Fibroblast of skin of right quadriceps (primary cell): ENCODE measurements at places on chromosomes 7 and 10.

- peak; percentile 63 for DNase-seq
Measured at GRCh38 chr7:45890902-45891461, 2.7 kb downstream of the IGFBP1 start.

- peak; percentile 85 for DNase-seq
Measured at GRCh38 chr10:122112625-122113160, 123.7 kb downstream of the TACC2 start.

- no peak for DNase-seq
Measured at GRCh38 chr7:99837649-99838361, 10.0 kb downstream of the CYP3A43 start.

DNA sequence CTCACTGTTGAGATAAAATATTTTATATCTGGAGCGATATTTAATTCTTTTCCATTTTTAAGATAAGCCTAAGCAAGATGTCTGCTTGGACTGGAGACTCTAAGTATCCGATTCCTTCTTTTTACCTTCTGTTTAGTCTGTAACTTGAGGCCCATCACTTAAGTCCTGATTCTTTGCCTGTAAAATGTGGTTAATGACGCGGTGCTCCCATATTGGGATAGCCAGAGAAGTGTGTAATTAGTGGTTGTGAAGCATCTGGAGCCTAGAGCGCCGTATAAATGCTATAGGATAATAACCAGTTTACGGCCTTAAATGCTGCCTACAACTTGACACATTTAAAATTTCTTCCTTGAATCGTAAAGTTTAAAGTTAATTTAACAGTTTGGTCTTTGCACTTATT is 132.9 kb downstream of the CHN2 start:
- no peak for DNase-seq

GRCh38 chr7:16755397-16755796 is 1.8 kb downstream of the TSPAN13 start:
- DNase-seq: peak; percentile 13

- no peak for DNase-seq
Measured at GRCh38 chr10:23917251-23917840, 291.6 kb upstream of the KIAA1217 start.

DNA sequence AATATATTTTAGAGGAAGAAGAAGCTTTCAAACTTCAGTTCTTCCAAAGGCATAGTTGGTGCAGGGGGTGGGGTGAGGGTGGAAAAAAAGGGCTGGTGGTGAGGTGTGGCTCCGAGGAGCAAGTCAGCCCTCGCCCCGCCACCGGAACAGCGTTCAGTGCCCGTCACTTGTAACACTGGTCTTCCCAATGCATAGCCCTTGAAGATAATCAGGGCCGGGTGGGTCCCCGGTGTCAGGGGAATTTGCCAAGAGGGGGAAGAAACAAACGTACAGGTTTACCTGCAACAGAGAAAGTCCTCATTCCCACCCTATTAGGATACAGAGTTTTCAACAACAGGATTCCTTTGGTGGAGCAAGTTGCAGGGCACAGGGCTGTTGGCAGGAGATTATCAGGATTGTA is 1.5 kb downstream of the SVOPL start:
- no peak for DNase-seq

DNA sequence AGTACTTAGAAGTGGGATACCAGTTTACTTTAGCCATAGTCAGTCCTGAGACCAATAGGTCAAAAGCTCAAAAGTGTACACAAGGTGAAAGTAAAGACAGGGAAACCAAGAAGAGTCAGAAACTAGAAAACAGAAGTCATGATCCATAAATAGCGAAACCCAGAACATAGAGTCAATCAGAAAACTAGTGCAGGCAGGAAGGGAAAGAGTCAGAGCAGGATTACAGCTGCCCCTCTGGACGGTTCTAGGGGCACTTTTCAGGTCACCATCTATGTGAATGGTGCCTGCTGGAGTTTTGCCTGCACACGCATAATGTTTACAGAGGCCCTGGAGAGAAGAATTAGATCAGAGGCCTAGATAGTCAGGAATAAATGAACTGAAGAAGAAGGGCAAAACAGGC is 22.4 kb upstream of the DMTF1 start:
- no peak for DNase-seq

DNA sequence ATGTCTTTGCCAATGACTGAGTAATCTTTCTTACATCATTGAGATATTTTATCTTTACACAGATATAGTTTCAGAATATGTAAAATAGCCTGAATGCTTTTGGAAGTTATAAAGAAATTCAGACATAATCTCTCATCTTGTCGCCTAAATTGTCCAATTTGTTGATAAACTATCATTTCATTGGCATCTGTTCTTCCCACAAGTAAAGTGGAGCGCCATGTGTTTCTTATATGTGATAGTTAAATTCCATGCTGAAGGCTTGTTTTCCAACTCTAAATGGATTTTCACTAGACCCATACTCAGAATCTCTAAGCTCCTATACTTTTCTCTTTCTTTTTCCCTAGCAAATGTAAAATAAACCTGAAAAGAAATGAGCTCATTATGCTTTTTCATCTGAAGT is 640.1 kb upstream of the MBL2 start:
- no peak for DNase-seq

DNA sequence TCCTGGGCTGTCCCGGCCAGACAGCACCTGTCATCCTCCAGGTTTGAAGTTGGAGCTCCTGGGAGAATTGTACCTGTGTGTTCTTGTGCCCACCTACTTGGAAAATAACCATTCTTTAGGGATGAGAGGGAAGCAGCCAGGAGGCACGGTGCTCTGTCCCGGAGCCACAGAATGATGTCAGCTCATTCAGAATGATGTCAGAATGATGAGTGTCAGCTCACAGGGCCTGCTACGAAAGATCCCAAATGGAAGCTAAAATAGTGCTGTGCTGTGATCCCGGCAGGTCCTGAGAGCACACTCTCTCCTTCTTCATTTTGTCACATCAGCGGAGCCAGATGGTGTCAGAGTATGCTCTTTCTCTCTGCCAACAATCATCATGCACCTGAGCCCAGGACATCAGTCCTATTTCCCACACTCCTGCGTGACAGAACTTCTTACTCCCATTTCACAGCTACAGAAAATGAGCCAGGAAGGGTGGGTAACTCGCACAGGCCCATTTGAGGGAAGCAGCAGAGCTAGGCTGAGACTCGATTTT is 8.3 kb downstream of the ABCA13 start:
- no peak for DNase-seq

- DNase-seq: peak; percentile 60
Measured at GRCh38 chr7:110775046-110775445, 315.9 kb upstream of the LRRN3 start.

DNA sequence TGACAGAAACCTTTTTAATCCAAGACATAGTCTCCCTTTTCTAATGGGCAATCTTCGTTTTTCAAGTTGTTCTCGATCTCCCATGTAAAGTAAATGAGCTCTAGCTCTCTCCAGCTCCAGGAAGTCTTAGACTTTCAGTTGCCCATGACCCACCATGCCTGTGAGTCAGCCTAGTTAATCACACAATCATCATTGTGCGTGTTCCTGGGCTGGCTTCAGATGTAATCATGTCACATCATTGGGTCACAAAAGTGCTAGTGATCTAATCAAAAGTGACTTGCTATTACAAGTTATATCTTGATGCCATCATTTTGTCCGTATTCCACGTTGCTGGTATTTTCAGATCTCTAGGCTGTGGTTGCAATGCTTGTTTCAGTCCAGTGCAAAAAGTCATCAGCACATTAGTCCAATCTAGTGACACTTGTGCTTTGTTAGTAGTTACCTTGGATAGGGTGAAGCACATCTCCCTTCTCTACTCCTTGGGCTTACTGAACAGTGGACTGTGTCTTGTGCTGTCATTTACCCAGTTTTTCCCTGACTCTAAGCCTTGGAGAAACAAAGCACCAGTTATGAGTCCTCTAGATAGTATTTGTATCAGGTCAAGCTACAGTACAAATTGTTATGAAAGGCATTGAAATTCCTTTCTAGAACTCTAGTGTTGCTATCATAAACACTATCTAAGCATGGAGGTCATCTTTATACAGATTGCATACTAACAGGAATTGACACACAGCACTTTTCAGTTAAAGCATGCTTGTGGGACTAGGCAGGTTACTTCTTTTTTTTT is 316.6 kb downstream of the GFRA1 start:
- DNase-seq: peak; percentile 31

- DNase-seq: no peak
Measured at GRCh38 chr10:5890452-5890915, 441 bp downstream of the FBH1 start.

GRCh38 chr10:112314822-112315474 is 31.7 kb downstream of the TECTB start:
- DNase-seq: peak; percentile 63

DNA sequence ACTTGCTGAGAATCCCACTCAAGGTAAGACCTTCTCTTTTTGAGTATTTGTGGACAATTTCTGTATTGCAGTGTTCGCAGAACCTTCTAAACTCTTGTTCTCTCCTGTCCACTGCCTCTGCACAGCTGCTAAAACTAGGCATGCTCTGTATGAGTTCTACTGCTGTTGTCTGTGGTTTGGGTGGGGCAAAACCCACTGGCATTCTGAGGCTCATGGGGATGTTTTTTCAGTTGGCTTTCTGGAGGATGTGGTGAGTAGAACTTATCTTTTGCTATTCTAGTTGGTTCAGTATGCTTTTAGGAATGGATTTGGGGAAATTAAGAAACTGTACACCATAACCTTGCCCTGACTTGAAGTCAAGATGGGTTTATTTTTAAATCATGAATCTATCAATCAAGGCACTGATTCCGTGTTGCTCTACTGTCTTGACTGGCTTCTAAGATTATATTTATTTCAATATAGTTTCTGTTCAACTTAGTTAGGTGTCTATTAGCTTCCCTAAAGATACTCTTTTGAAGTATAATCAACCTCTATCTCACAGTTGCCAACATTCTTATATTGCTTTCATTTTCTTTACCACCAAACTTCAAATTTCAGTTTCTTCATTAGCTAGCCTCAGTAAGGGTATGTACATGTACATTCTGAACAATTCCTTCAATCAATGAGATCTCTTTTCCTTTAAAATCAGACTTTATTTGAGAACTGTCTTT is 25.0 kb upstream of the C1GALT1 start:
- peak; percentile 51 for DNase-seq

DNA sequence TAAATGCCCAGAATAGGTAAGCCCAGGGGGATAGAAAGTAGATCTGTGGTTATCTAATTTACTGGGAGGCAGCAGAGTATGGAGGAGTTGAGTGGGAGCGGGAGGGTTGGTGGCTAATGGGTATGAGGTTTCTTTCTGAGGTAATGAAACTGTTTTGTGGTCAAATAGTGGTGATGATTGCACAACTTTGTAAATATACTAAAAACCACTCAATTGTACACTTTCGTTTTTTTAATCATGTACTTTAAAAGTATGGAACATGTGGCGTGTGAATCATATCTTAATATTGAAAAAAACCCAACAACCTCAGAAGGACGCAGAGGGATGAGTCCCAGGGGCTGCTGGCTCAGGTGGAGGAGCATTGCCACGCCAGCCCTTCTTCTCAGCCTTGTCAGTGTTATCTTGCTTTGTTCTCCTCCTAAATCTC is 118.1 kb downstream of the WDR11 start:
- peak; percentile 58 for DNase-seq

- no peak for DNase-seq
Measured at GRCh38 chr7:17206349-17206905, 92.0 kb upstream of the AHR start.

DNA sequence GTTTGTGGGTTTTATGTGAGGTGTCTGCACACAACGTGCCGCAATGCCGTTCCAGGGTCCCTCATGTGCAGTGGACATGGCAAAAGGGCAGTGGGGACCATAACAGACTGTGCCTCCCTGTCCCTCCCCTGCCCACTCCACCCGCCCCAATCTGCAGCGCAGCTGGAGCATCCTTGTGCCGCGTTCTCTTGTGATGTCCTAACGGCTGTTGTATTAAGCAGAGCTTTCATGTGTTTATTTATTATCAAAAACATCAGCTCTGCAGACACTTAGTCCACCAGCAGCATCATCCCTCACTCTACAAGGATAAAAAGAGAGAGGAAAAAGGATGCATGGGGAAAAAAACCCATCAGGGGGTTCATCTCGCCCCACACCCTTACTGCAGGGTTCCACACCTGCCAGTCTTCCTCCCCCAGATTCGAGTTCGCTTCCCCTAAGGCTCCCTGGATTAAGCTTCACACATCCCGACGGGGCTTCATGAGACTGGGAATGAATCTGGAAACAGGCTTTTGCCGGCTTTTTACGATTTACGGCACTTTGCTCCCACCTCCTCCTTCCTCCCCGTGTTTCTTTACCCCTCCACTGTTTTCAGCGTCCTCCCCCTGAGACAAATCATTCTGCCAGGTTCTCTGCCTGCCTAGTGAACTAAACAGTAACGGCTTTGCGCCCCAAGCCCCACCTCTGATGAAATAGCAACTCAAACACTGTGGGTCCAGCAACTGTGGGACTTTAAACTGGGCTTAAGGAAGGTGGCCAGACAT is 301.4 kb downstream of the CAMK1D start:
- no peak for DNase-seq

GRCh38 chr7:148773334-148773733 is 74.6 kb downstream of the CUL1 start:
- DNase-seq: peak; percentile 52

GRCh38 chr7:148697256-148698006 is 1.3 kb upstream of the CUL1 start:
- peak; percentile 73 for DNase-seq

GRCh38 chr7:85074016-85074415 is 112.8 kb downstream of the SEMA3D start:
- DNase-seq: peak; percentile 6

GRCh38 chr7:2245883-2246675 is 4.1 kb downstream of the NUDT1 start:
- DNase-seq: no peak

DNA sequence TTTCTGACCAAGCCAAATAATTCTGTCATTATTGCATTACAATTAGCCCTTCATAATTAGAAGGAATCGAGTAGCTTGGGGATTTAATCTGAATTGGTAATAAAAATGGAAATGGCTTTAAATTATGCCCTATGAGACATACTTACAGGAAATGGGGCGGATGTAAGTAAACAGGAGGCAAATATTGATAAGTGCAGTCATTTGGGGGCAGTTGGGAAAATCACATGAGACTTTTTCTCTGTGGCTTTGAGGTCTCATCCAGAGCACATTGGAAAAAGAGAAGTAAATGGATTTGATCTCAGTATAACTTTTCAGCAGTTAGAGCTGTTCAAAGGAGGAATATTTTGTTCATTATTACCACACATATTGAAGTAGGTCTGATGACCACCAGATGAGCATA is 307.8 kb upstream of the POM121L12 start:
- no peak for DNase-seq

DNA sequence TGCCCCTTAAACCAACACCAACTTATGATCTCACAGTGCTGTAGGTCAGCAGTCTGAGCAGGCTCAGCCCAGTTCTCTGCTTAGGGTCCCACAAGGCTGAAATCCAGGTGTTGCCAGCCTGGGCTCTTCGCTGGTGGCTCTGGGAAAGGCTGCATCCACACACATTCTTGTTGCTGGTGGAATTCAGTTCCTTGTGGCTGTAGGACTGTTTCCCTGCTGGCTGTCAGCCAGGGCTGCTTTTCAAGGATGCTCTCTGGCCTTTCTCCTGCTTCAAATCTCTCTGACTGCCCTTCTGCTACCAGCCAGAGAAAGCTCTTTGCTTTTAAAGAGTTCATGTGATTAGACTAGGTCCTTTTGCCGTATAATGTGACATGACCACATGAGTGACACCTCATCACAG is 15.3 kb downstream of the POLL start:
- DNase-seq: no peak

GRCh38 chr10:90846746-90847145 is 11.1 kb downstream of the HTR7 start:
- no peak for DNase-seq

- DNase-seq: no peak
Measured at GRCh38 chr10:119454316-119454715, 88.2 kb downstream of the RGS10 start.
